ENCODE measurements at places on chromosomes 2 and 18.
A peak's percentile ranks its signal among the peaks of the same experiment; 100 is the strongest.

DNA sequence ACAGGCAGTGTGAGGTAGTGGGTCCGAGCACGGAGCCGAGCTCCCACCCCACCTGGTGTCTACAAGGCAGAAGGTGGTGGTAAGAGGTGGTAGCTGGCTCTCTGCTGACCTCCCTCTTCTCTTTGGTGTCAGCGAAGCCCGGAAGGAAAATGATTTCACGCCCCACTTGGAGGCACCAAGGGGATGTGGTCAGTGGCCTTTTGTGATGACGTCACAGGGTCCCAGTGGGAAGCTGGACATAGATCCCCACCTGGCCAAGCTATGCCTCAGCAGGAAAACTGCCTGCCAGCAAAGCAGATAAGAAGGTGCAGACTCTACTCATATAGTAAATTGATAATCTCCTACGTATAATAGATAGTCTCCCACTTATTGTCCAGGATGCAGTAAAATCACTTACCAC lies 183.7 kb upstream of the ALKAL2 start:
- no peak for DNase-seq

- DNase-seq = no peak
These were observed 74.0 kb downstream of the CERS6 start for GRCh38 chr2:168529900-168530561.

GRCh38 chr2:160647967-160648685 lies 154.5 kb upstream of the RBMS1 start:
- DNase-seq = no peak

- no peak for DNase-seq
These were observed 69.1 kb downstream of the TWIST2 start for GRCh38 chr2:238916875-238917590.

GRCh38 chr2:223282221-223282620 lies 230.2 kb downstream of the KCNE4 start:
- no peak for DNase-seq

DNA sequence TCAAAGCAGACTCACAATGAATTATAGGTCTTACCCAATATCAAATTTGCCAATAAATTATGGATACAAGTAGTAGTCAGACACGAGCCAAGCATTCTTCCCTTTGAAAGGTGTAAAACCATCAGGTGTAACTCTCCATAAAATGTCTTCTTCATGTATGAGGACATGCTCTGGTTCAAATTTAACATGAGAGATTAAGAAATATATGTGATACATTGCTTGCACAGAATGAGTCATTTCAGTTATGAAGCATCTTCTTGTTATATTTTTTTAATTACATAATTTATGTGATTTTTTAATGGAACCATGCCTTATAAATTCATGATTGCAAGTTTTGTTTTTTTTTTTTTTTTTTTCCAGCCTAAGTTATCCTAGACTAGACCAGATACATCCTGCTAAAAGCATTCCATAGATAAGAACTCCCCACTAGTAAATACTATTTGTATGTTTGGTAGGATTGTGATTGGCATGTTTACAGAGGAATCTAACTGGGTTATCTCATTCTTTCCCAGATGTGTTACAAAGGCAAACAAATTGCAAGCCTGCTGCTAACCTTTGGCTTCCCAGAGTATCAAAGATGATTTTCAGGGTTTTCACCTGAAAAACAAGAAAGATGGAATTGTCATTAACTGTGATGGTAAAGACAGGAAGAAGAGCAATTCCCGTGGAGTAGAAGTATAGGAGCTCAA lies 621.9 kb downstream of the XIRP2 start:
- DNase-seq = no peak

DNA sequence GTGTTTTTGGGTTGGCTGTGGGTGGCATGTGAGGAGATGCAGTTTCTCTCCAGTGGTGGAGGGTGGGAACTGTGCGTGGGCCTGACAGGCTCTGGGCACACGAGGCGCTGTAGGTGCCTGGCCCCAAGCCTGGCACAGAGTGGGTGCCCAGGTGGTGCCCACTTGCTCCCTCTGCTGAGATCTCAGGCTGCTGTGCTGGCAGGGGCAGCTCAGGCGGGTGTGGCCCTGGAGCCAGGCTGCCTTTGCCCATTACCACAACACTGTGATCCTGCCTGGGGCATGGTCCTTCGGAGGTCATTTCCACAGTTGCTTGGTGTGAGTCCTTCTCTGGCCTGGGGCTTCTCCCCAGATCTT lies 20.4 kb downstream of the TSHZ1 start:
- no peak for DNase-seq

GRCh38 chr2:238894950-238895298 lies 47.0 kb downstream of the TWIST2 start:
- DNase-seq = no peak

GRCh38 chr2:233418761-233419546 lies 64.7 kb downstream of the DGKD start:
- DNase-seq = peak; percentile 47

DNA sequence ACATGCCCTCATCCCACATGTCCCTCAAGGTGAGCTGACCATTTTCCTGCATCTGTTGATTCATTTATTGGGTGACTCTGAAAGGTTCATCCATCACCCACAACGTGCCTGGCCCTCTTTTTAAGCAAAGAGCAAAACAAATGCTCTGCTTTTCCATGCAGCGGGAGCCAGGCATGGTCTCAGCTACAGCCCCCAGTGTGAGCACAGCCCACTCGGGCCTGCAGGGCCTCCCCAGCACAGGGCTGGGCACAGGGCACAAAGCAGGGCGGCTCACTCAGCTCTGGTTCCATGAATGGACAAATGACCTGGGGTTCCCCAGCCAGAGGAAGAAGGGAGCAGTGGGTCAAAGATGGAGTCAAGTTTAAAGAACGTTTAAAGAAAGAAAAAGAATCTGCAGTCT lies 24.1 kb upstream of the OTOS start:
- DNase-seq = no peak

DNA sequence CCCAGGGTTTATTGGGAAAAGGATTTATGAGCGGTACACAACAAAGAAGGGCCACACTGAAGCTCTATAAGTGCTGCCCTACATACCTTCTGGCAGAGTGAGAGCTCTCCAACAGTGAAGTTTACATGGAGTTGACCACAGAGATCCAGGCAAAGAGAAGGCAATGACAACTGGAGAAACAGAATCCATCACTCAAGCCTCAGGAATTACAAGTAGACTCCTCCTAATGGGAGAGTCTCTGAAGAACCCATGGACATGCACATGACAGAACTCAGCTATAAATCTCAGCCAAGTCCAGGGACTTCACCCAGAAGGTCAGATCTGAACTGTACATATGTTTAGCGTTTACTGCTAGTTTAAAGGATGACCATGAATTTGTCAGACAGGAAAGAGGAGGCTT lies 164.7 kb downstream of the DNAH7 start:
- DNase-seq = no peak

GRCh38 chr18:48879008-48879431 lies 71.7 kb downstream of the SMAD7 start:
- DNase-seq = no peak

DNA sequence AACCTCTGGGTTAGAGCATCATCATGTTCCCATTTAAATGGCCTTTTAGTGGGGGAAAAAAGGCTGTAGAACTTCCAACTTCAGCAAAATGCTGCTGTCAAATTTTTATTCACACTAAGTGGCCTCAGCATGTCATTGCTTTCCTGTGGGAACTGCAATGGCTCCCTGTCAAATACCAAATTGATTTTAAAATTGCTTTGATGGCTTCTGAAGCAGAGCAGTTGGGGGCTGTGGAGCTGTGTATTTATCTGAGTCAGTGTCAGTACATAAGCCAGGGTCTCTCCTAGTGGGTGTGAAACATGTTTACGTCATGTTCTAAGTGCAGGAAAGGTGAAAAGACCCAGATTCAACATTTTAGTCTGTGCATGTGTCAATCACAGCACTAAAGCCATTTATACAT lies 171.3 kb downstream of the CDH19 start:
- no peak for DNase-seq

GRCh38 chr2:2226326-2226725 lies 104.7 kb downstream of the MYT1L start:
- DNase-seq = no peak

DNA sequence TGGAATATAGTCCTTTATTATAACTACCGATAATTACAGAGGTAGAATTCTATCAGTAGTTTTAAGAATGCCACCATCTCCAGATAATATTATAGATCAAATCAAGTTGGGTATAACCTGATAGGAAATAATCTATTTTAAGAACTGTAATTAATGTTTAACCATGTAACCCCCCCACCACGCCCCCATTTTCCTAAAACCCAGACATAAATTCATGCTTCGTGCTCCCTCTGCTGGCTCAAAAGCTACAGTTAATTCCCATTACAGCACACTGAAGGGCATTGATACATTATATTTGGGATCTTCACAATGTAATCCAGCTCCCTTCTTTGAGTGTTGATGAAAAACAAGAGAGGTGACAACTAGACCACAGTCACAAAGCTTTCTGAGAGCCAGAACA lies 228.0 kb upstream of the SMAD7 start:
- DNase-seq = no peak

GRCh38 chr2:20465716-20466394 lies 19.0 kb downstream of the RHOB start:
- no peak for DNase-seq

DNA sequence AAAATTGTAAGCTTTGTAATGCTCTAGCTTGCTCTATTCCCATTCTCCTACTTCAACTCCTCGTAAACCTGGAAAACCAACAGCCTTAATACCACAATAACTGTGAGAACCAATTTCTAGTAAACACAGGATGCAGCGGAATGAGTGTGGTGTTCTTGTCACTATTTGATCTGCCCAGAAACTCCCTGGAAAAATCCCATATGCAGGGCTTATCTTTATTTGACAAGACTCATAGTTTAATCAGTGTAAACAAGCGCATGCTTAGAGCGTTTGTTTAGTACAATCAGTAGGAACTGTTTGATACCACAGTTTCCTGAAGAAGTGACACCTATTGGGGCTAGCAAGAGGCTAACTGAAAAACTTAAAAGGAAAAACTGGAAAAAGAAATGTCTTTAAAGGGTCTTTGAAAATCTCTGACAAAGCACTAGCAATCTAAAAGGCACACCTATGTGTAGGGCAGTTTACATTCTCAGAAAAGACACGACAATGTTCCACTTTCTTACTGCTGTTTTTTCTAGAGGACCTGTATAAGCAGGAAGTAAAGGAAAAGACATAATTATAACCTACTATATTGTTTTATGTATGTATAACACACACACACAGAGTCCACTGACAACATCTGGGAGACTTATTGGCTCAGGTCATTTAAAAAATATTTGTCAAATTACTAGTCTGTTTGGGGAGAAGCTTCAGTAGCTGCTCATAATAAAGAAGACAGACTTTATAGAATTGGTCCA lies 241.4 kb upstream of the KLHL14 start:
- no peak for DNase-seq

DNA sequence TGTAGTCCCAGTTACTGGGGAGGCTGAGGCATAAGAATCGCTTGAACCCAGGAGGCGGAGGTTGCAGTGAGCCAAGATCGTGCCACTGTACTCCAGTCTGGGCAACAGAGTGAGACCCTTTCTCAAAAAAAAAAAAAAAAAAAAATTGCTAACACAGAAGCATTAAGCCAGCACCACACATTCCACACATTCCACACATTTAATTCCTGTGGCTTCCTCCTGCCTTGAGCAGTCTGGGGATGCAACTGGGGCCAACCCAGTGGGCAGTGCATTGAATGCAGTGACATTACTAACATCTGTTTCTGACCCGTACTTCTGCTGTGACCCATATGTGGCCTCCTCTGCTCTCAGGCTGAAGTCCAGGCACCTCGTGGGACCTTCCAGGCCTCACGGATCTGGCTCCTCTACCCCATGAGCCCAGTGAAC lies 107.0 kb downstream of the BCL2L11 start:
- DNase-seq = no peak

DNA sequence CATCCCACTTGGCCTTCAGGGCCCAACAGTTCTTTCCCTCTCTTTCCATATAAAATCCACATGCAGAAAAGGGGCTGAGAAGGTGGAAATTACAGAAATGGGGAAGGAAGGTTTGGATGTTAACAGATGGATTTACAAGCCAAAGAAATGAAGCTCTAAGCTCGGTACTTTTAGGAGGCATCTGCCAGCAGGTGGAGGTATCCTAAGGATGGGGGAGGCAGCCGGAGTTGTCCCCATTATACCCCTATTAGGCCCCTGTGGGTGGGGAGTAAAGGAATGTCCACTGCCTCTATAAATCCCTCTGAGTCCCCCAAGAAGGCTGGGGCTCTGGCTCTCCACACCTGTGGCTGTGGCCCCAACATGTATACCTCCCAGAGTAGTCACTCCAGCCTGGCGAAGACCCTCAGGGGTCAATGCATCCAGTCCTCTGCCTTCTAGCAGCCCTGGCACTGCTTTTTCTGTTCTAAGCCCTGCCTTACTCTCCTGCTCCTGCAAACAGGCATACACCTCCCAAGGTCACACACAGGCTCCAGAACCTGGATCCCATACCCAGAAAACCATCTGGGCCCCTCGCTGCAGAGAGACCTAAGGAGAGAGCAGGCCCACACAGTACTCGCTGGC lies 1.2 kb downstream of the FBXO41 start:
- DNase-seq = no peak

GRCh38 chr2:45617496-45617895 lies 6.4 kb upstream of the SRBD1 start:
- no peak for DNase-seq

- DNase-seq = no peak
These were observed 36.2 kb downstream of the WIPF1 start for GRCh38 chr2:174561283-174561971.

DNA sequence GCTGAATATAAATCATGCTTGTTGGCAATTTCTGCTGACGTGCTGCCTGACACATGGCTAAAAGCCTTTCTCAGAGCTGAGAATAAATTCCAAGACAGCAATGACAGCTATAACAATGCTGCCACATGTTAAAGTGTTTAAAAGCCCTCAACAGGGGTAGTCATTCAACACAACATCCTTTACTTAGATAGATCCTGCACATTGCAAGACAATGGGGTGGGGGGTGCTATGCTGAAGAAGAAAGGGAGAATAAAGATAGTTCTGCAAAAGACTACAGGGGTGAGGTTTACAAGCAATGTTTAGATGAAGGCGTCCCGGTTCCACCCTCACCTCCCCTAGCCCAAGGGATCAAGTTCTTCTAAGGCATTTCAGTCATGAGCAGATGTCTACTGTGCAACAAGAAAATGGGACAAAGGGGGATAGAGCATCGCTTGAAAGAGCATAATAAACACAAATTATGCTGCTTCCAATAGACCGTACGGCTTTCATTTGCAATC lies 291.0 kb upstream of the ACVR2A start:
- DNase-seq = no peak

GRCh38 chr2:207970147-207970825 lies 55.0 kb downstream of the PLEKHM3 start:
- no peak for DNase-seq

DNA sequence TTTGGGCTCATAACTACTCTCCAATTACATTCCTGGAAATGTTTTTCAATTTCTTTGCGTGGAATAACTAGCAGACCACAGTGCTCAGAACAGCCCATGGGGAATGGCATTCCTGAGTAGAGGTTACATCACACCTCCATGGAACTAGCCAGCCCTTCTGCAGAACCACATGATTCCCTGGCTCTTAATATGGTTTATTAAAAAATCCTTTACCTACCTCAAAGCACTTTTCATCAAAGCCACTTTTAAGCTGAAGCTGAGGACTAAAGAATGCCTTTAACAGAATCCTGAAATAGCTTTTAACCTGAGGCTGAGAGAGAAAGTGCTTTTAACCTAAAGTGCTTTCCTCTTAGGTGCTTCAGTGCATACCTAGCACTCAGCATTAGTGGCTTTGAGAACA lies 376.3 kb downstream of the ARHGAP15 start:
- no peak for DNase-seq

All from stimulated activated CD8-positive, alpha-beta memory T cell treated with anti-CD3 and anti-CD28 coated beads, Interleukin-7, amount 100 ng/mL, for 4 hours (primary cell).